ENCODE measurements at places on chromosomes 3 and 15.
A peak's percentile ranks its signal among the peaks of the same experiment; 100 is the strongest.

- no peaks in the 10 kb centered on the region for H3K4me1 ChIP-seq
- H3K27me3 ChIP-seq: no peaks in the 10 kb centered on the region
- H3K27ac ChIP-seq: no peak overlapping the region
- DNase-seq: no peak
- no peak overlapping the region for H3K4me3 ChIP-seq
- H3K36me3 ChIP-seq: no peaks in the 10 kb centered on the region
These were observed 6.3 kb upstream of the RARB start for GRCh38 chr3:25421747-25422146.

DNA sequence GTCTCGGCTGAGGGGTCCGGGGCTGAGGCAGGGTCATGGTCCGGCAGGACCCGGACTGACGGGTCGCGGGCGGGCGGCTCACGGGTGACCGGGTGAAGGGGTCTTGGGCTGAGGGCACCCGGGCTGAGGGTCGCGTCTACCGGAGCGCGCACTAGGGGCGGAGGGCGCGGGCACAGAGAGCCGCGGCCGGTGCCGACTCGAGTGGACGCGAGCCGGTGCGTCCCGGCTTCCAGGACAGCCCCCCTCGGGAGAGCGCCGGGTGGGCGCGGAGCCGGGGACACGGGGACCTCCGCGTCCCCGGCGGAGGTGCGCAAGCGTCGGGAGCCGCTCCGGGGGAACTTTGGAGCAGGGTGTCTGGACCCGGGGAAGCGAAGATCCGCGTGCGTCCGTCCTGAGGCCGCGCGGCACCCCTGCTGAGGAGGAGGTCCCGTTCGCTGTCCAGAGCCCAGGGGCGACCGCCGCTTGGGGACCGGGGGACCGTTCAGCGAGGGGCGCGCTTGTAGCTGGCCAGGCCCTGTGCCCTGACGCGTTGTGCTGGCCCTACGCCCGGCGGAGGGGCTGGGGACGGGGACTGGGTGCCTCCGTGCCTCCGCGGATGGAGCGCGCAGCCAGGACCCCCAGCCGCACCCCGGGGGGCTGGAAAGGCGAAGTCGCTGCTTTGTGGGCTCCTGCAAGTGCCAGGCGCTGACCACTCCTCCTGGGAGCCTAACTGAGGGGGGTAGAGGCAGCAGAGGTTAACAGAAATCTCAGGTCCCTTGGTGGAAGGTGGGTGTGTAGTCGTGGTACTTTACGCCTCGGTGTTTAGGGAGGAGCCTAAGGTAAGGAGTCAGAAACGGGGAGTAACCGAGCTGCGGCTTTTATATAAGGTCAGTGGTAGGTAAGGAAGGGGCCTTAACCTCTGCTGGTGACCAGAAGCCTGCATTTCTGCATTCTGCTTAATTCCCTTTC, at the start of gene PPARG:
PPARG (plus strand) TSS at position 889 of the 948 bp plus-strand sequence. CDS start 90,642 bp downstream, outside the sequence.
- no peak within 1 kb of the TSS for H3K27ac ChIP-seq
- H3K36me3 ChIP-seq: no peaks in the 10 kb centered on the region
- no peaks in the 10 kb centered on the region for H3K4me1 ChIP-seq

DNA sequence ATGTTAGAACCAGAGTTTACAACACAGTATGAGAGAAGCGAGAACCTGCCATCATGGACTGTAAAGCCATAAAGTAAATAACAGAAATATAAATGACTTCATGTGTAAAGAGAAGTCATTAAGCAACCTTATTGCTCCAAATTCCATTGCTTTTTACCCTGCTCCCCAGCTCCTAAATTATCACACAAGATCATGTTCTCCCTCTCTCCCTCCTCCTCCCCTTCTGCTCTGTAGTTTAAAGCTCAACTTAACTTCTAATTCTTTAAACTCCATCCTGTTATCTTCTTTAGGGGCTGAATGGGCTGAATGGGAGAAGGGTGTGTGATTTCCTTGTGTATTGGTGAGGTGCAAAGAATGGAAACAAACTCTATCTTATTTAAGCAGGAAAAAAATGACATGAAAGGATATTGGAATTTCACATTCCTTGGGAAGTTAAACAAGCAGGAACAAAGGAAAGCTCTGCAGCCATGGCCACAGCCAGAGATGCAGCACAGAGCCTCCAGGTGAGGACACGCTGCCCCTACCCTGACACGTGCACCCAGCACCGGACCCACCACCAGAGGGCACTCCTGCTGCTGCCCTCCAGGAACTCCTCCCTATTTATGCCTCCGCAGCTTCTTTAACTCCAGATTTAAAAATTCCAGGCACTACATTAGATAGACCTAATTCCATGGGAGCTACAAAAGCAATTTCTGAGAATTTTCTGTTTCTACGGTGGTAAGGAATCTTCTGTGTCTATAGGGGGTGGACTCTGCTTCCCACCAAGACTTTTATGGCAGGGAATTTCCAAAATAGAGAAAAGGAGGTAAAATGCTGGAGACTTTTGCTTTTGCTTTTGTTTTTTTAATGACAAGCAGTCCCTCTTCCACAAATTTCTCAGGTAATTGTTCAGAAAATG, 76.9 kb upstream of the ABI3BP start:
- no peaks in the 10 kb centered on the region for H3K36me3 ChIP-seq
- H3K4me1 ChIP-seq: peaks cover 13% of the 10 kb centered on the region

DNA sequence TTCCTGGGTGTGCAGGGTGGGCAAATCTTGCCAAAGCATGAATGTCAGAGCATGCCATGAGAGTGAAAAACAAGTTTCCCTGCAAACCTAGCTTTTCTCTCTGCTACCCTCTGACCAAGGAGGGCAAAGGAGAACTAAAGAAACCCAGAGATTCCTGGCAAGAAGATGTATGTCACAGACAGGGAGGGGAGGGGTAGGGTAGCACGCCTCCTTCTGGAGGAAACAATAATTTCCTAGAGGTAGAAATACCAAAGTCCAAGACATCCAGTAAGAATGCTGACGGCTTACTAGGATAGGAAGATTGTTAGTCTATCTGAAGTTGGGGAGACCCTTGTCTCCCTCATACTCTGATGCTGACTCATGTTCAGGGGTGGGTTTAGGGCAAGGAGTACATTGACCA, 203.9 kb downstream of the NR1D2 start:
- H3K27ac ChIP-seq: no peak overlapping the region
- H3K4me1 ChIP-seq: peaks cover 14% of the 10 kb centered on the region
- no peaks in the 10 kb centered on the region for H3K36me3 ChIP-seq
- DNase-seq: no peak
- no peak overlapping the region for H3K4me3 ChIP-seq

GRCh38 chr3:186612065-186612464, 795 bp upstream of the AHSG start:
- H3K27ac ChIP-seq: no peak overlapping the region
- no peaks in the 10 kb centered on the region for H3K36me3 ChIP-seq
- no peaks in the 10 kb centered on the region for H3K27me3 ChIP-seq
- DNase-seq: no peak

DNA sequence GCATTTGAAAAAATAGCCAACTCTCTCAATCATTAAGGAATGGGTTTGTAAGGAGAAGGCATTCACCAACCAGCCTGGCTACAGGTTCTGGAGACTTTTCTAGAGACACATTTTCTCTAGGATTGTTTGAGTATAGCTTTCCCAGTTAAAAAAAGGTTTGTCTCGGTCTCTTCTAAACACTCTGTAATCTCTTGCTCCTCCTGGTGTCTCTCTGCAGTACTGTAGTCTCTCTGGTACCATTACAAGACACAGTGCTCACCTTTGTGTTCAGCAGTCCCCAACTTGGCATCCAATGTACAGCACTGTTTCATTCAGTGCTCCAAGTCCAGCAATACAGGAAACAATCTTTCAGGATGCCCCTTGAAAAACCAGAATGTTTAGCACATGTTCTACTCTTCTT, 534.4 kb downstream of the ZNF385D start:
- H3K27me3 ChIP-seq: no peaks in the 10 kb centered on the region
- no peak overlapping the region for H3K4me3 ChIP-seq
- H3K4me1 ChIP-seq: no peaks in the 10 kb centered on the region

DNA sequence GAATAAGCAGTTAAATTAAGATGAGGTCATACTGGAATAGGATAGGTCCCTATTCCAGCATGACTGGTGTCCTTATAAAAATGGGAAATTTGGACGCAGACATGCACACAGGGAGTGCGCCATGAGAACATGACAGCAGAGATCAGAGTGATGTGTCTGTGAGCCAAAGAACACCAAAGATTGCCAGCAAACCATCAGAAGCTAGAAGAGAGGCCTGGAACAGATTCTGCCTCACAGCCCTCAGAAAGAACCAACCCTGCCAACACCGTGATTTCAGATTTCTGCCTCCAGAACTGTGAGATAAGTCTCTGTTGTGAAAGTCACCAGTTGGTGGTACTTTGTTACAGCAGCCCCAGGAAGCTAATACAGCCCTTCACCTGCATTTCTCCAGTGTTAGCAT, 34.7 kb downstream of the EPHB1 start:
- DNase-seq: no peak
- no peaks in the 10 kb centered on the region for H3K4me1 ChIP-seq
- H3K36me3 ChIP-seq: no peaks in the 10 kb centered on the region

GRCh38 chr3:160945336-160945735, 159.8 kb downstream of the B3GALNT1 start:
- no peaks in the 10 kb centered on the region for H3K27me3 ChIP-seq
- no peak overlapping the region for H3K4me3 ChIP-seq
- DNase-seq: no peak
- H3K36me3 ChIP-seq: no peaks in the 10 kb centered on the region

DNA sequence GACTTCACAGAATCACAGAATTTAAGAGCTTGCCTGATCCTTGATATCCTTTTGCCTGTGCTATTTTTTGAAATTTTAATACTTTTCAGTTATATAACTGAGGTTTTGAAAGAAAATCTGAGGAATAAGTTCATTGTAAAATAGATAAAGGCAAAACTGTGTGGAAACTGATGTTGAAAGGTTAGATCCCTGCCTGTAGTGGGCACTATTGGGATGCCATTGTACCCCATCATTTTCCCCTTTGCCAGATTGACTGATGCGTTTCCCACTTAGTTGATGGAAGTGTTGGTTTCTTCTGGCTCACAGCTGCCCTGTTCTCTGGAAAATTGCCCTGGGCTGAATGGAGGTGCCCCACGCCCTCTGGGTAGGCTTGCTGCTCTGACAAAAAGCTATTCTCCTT, 387.9 kb downstream of the RBMS3 start:
- H3K4me3 ChIP-seq: no peak overlapping the region
- H3K4me1 ChIP-seq: no peaks in the 10 kb centered on the region
- no peak for DNase-seq
- no peak overlapping the region for H3K27ac ChIP-seq
- H3K27me3 ChIP-seq: no peaks in the 10 kb centered on the region

DNA sequence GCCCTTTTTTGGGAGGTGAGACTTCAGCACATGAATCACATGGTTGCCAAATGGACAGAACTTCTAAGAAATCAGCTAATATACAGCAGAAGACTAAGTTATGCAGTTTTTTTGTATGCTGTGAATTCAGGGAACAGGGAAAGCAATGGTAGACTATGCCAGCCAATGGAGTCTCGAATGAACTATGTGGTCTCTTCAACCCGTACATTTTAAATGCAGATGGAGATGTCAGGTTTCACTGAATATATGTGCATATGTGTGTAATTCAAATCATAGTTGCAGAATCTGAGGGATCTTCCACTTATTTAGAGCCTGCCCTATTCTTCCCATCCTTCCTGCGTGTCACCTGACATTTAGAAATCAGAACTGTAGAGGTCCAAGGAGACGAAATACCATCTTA, 187.9 kb downstream of the SLCO3A1 start:
- H3K27me3 ChIP-seq: peaks cover 3% of the 10 kb centered on the region
- H3K27ac ChIP-seq: no peak overlapping the region
- DNase-seq: no peak
- H3K4me3 ChIP-seq: no peak overlapping the region
- H3K36me3 ChIP-seq: no peaks in the 10 kb centered on the region

GRCh38 chr3:68363796-68364195, 568.6 kb downstream of the TAFA4 start:
- DNase-seq: no peak
- no peaks in the 10 kb centered on the region for H3K27me3 ChIP-seq
- no peaks in the 10 kb centered on the region for H3K4me1 ChIP-seq
- H3K36me3 ChIP-seq: no peaks in the 10 kb centered on the region
- no peak overlapping the region for H3K27ac ChIP-seq

- peaks cover under 1% of the 10 kb centered on the region for H3K27me3 ChIP-seq
- no peak for DNase-seq
- no peak overlapping the region for H3K27ac ChIP-seq
- H3K36me3 ChIP-seq: no peaks in the 10 kb centered on the region
- H3K4me3 ChIP-seq: no peak overlapping the region
- no peaks in the 10 kb centered on the region for H3K4me1 ChIP-seq
These were observed 16.6 kb upstream of the IREB2 start for GRCh38 chr15:78421238-78421965.

GRCh38 chr15:70266412-70267121, 168.8 kb upstream of the TLE3 start:
- peaks cover 17% of the 10 kb centered on the region for H3K27me3 ChIP-seq
- no peak overlapping the region for H3K27ac ChIP-seq
- no peak overlapping the region for H3K4me3 ChIP-seq

DNA sequence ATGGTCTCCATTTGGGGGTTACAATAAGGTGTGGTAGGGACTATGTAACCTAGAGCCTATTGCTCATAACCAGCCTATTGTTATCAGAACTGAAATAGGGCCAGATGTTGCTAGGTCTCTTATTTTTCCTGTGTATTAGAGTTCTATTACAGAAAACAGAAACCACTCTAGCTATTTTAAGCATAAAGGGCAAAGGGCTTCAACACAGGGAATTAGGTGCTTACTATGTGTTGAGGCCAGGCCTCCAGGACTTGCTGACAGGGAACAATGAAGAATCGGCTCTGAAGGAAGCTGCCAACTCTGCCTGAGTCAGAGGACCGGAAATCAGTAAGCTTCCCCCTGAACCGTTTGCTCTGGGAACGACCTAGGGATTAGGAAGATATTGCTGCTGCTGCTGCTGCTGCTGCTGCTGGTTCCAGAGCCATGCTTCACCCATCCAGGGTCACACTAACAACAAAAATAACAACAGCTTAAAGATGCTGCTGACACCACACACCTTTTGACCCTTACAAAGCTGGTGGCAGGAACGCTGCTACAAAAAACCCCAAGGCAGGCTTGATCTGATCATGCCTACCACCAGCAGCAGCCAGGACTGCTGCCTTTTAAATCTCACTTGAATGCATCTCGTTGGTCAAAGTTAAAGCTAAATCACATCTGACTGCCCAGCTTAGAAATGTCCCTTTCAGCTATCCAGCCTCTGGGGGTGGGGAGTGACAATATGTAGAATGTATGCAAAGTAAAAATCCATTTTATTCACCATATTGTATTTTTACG, 276.9 kb upstream of the IL12A start:
- H3K27me3 ChIP-seq: no peaks in the 10 kb centered on the region
- no peaks in the 10 kb centered on the region for H3K36me3 ChIP-seq
- DNase-seq: peak; percentile 77
- H3K4me1 ChIP-seq: peaks cover 3% of the 10 kb centered on the region
- peak overlapping the region; percentile 31 for H3K27ac ChIP-seq
- peak overlapping the region; percentile 16 for H3K4me3 ChIP-seq

GRCh38 chr15:79172801-79173460, 82.4 kb upstream of the RASGRF1 start:
- no peak overlapping the region for H3K4me3 ChIP-seq
- no peaks in the 10 kb centered on the region for H3K4me1 ChIP-seq
- no peak for DNase-seq
- H3K27me3 ChIP-seq: no peaks in the 10 kb centered on the region

- H3K27me3 ChIP-seq: no peaks in the 10 kb centered on the region
- no peaks in the 10 kb centered on the region for H3K36me3 ChIP-seq
- no peak for DNase-seq
- H3K27ac ChIP-seq: no peak overlapping the region
These were observed 79.6 kb downstream of the ARNT2 start for GRCh38 chr15:80483725-80484161.
